MM.1S (cell line): ENCODE measurements at places on chromosomes 1 and 21.

GRCh38 chr1:194833111-194833510 lies 1646.7 kb upstream of the B3GALT2 start:
- no peaks in the 10 kb centered on the region for H3K27me3 ChIP-seq
- no peak for DNase-seq
- no peak overlapping the region for H3K27ac ChIP-seq
- no peaks in the 10 kb centered on the region; the same call in none of the 2 replicates for H3K36me3 ChIP-seq
- peaks cover 46% of the 10 kb centered on the region for H3K4me1 ChIP-seq

DNA sequence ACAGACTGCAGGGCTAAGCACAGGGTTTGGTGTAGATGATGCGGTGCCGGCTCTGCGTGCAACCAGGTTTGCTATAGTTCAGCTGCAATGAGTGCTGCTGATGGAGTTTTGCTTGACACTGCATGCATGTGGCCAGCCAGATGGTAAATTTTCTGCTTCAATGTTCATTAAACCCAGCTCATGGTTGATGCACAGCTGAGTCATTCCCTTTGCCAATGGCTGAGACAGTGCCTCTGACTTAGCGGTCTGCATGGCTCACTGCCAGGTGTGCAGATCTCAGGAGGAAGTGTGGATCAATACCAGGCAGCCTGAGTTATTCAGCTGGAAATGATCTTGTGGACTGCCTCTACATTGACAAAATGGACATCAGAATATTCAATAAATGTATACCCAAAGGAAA lies 172.7 kb upstream of the ZP4 start:
- DNase-seq: no peak
- H3K27me3 ChIP-seq: no peaks in the 10 kb centered on the region
- no peaks in the 10 kb centered on the region for H3K36me3 ChIP-seq
- H3K4me3 ChIP-seq: no peak overlapping the region
- no peak overlapping the region for H3K27ac ChIP-seq

DNA sequence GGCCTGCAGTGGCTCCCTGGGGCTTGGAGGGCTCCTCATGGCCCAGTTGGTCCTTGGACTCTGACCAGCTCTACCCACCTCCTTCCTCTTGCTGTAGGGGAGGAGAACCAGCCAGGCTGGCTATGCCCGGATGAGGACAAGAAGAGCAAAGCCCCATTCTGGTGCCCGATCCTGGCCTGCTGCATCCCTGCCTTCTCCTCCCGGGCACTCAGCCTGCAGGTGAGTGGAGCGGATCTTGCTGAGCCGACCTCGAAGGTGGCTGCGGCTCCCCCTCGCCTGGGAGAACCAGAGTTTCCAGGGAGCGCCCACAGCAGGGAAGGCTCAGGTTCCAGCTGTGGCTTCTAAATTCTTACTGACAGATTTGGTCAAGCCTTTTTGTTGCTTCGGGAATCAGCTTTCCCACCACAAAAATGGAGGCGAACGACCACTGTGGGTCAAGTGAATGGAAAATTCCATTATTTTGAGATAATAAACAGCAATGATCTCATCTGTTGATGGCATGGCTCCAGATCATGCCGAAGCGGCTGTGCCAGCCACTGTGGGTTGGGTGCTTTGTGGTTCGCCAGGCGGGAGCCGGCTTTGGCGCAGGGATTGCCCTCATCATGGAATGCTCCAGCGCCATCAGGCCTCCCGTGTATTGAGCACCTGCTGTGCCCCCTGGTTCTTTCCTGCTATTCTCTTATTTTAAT lies 106.5 kb upstream of the ACTL8 start:
- no peak overlapping the region for H3K4me3 ChIP-seq
- H3K36me3 ChIP-seq: no peaks in the 10 kb centered on the region
- DNase-seq: no peak
- no peak overlapping the region for H3K27ac ChIP-seq
- H3K27me3 ChIP-seq: peaks cover 85% of the 10 kb centered on the region
- no peaks in the 10 kb centered on the region for H3K4me1 ChIP-seq

- H3K36me3 ChIP-seq: no peaks in the 10 kb centered on the region
- no peaks in the 10 kb centered on the region for H3K27me3 ChIP-seq
- H3K27ac ChIP-seq: no peak overlapping the region
- no peak for DNase-seq
- no peak overlapping the region for H3K4me3 ChIP-seq
Observed at GRCh38 chr1:101120868-101121267, 95.3 kb upstream of the DPH5 start.

GRCh38 chr1:181175356-181175910 lies 86.9 kb downstream of the IER5 start:
- DNase-seq: no peak
- no peak overlapping the region for H3K27ac ChIP-seq
- no peaks in the 10 kb centered on the region for H3K27me3 ChIP-seq
- no peaks in the 10 kb centered on the region for H3K36me3 ChIP-seq
- no peak overlapping the region for H3K4me3 ChIP-seq
- no peaks in the 10 kb centered on the region for H3K4me1 ChIP-seq

DNA sequence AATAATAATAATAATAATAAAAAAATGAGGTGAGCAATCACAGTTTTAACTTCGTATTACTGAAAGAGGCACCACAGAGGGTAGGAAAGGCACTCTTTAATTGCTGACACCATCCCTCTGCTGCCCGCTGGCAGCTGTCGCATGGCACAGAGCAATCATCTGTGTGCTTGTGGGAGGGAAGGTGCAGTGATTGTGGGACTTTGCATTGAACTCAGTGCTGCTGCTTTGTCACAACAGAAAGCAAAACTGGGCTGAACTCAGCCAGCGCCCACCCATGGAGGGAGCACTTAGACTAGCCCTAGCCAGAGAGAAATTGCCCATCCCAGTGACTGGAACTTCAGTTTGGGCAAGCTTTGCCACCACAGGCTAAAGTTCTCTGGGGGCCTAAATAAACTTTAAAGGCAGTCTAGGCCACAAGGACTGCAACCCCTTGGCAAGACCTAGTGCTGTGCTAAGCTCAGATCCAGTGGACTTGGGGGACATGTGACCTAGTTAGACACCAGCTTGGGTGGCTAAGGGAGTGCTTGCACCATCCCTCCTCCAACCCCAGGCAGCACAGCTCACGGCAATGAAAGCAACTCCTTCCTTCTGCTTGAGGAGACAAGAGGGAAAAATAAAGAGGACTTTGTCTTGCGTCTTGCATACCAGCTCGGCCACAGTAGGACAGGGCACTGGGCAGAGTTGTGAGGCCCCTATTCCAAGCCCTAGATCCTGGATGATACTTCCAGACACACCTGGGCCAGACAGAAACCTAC lies 59.3 kb downstream of the WDR4 start:
- no peak overlapping the region for H3K4me3 ChIP-seq
- no peak overlapping the region for H3K27ac ChIP-seq
- H3K27me3 ChIP-seq: peaks cover 12% of the 10 kb centered on the region; the same call in 1 of the 2 replicates
- no peak for DNase-seq
- H3K36me3 ChIP-seq: no peaks in the 10 kb centered on the region
- no peaks in the 10 kb centered on the region for H3K4me1 ChIP-seq

GRCh38 chr1:188247255-188247654 lies 1418.5 kb downstream of the PLA2G4A start:
- H3K4me3 ChIP-seq: no peak overlapping the region
- H3K36me3 ChIP-seq: no peaks in the 10 kb centered on the region
- H3K4me1 ChIP-seq: no peaks in the 10 kb centered on the region
- H3K27ac ChIP-seq: no peak overlapping the region
- DNase-seq: no peak
- no peaks in the 10 kb centered on the region for H3K27me3 ChIP-seq

DNA sequence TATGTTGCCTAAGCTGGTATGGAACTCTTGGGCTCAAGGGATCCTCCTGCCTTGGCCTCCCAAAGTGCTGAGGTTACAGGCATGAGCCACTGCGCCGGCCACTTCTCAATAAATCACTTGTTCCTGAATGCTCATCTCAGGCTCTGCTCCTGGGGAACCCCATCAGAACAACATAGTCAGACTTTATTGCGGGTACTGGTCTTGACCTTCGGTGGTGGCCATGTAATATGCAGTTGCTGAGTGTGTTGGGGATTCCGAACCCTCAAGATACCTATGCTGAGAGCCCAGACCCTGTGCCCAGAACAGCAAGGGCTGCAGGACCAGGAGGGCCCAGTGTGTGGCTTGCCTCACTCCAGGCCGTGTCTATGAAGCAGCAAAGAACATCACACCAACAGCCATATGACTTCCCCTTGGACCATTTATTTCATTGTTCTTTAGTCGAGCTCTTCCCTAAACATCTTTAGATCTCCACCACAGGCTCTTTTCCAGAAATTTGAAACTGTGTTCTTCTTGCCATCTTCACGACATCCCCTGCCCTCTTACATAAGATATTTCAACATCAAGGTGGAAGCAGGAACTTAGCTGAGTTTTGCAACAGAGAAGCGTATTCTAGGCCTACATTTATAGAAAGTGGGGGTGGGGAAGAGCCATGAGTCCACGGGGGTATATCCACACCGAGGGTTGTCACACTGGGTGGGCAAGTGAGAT lies 12.7 kb upstream of the SDHB start:
- no peak for DNase-seq
- H3K4me3 ChIP-seq: no peak overlapping the region
- H3K27me3 ChIP-seq: peaks cover 99% of the 10 kb centered on the region
- H3K27ac ChIP-seq: no peak overlapping the region
- H3K36me3 ChIP-seq: no peaks in the 10 kb centered on the region

DNA sequence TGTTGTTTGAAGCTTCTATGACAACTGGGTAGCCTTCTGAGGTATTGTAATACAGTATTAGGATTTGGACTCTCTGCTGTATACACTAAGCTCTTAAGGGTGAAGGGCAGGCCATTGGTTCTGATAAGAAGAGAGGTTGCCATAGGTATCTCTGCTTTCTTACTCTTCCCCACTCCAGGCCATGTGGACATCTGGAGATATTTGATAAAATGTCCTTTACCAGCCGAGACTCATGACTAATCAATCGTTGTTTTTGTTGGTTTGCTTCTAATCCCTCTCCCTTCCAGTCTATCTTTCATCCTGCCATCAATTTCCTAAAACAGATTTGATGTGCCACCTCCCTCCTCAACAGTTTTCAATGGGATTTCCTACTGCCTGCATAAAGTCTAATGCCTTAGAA lies 64.6 kb upstream of the WDR26 start:
- H3K27me3 ChIP-seq: no peaks in the 10 kb centered on the region
- DNase-seq: no peak
- peaks cover 47% of the 10 kb centered on the region for H3K4me1 ChIP-seq
- no peak overlapping the region for H3K4me3 ChIP-seq
- H3K36me3 ChIP-seq: no peaks in the 10 kb centered on the region

- H3K4me3 ChIP-seq: no peak overlapping the region
- DNase-seq: no peak
- H3K27me3 ChIP-seq: peaks cover 81% of the 10 kb centered on the region
- no peak overlapping the region for H3K27ac ChIP-seq
- 0 out of 2 replicates have a peak, but pooled peaks cover 4% of the 10 kb centered on the region for H3K4me1 ChIP-seq
Observed at GRCh38 chr1:11355559-11356475, 82.8 kb downstream of the UBIAD1 start.

GRCh38 chr21:35127851-35128250 lies 78.7 kb upstream of the RUNX1 start:
- no peak overlapping the region for H3K27ac ChIP-seq
- H3K4me3 ChIP-seq: no peak overlapping the region
- no peaks in the 10 kb centered on the region for H3K36me3 ChIP-seq
- DNase-seq: no peak
- H3K4me1 ChIP-seq: no peaks in the 10 kb centered on the region

DNA sequence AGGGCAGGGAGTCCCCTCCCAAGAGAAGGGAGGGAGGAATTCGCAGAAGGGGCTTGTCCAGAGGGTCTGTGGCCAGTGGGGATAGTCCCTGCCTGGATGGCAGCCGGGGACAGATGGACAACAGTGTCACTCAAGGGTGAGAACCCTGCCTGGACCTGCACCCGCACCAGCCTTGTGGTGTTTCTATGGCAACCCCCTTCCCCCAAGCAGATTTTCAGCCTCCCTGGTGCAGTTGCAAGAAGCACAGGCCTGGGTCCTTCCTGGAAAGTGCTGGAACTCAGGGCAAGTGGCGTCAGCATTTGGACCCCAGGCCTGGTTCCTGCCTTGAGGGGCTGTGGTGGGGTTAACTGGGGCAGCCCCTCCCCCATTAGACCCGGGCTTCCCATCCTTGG lies 83.8 kb upstream of the ACTL8 start:
- H3K4me1 ChIP-seq: no peaks in the 10 kb centered on the region
- no peak for DNase-seq
- no peak overlapping the region for H3K27ac ChIP-seq
- H3K36me3 ChIP-seq: no peaks in the 10 kb centered on the region
- no peak overlapping the region for H3K4me3 ChIP-seq

GRCh38 chr21:37435120-37435519 lies 68.5 kb downstream of the DYRK1A start:
- H3K4me1 ChIP-seq: no peaks in the 10 kb centered on the region
- H3K36me3 ChIP-seq: no peaks in the 10 kb centered on the region
- no peak for DNase-seq

DNA sequence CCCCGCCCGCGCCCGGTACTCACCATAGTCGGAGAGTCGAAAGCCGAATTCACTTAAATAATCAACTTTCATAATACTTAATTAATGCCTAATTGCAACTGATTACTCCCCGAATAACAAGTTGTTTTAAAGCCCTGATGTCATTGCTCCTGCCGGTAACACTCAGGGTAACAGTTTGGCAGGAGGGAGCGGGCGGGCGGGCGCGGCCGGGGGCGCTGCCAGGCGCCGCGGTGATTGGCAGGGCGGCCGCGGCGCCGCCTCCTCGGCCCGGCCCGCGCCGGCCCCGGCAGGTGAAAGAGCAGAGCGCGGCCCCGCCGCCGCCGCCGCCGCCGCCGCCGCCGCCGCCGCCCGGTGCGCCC lies 102.2 kb downstream of the CASZ1 start:
- peaks cover 79% of the 10 kb centered on the region for H3K27me3 ChIP-seq
- no peak overlapping the region for H3K27ac ChIP-seq
- DNase-seq: peak; percentile 58
- H3K4me1 ChIP-seq: no peaks in the 10 kb centered on the region
- no peaks in the 10 kb centered on the region for H3K36me3 ChIP-seq

DNA sequence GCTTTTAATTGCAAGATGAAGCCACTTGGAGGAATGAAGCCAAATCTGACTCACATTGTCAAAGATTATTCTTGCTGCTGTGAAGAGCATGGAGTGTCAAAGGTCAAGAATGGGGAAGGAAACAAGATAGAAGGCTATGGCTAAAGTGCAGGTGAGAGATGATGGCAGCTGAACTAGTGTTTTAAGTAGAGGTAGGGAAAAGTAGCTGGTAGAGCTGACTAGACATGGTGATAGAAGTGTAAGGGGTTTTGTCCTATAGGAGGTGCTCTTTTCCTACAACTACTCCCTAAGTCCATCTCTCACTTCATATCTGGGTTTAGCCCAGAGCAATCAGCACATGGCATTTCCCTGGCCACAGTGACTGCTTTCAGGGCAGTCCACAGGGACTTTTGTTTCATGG lies 11.8 kb downstream of the UBE2T start:
- peaks cover 25% of the 10 kb centered on the region for H3K36me3 ChIP-seq
- H3K4me3 ChIP-seq: no peak overlapping the region
- no peak overlapping the region for H3K27ac ChIP-seq
- DNase-seq: no peak

GRCh38 chr1:30258876-30259275 lies 464.5 kb downstream of the MATN1 start:
- peaks cover 81% of the 10 kb centered on the region for H3K27me3 ChIP-seq
- H3K4me1 ChIP-seq: no peaks in the 10 kb centered on the region
- H3K4me3 ChIP-seq: no peak overlapping the region
- no peak for DNase-seq

GRCh38 chr1:67801903-67802302 lies 31.4 kb downstream of the GNG12 start:
- H3K4me1 ChIP-seq: no peaks in the 10 kb centered on the region
- no peak overlapping the region for H3K4me3 ChIP-seq
- no peak overlapping the region for H3K27ac ChIP-seq
- H3K36me3 ChIP-seq: no peaks in the 10 kb centered on the region
